Spleen (tissue), 13 donors: ENCODE measurements at places on chromosomes 11 and 22.

- DNase-seq = no peak
These were observed 16.8 kb downstream of the PRR5L start for GRCh38 chr11:36312611-36313472.

DNA sequence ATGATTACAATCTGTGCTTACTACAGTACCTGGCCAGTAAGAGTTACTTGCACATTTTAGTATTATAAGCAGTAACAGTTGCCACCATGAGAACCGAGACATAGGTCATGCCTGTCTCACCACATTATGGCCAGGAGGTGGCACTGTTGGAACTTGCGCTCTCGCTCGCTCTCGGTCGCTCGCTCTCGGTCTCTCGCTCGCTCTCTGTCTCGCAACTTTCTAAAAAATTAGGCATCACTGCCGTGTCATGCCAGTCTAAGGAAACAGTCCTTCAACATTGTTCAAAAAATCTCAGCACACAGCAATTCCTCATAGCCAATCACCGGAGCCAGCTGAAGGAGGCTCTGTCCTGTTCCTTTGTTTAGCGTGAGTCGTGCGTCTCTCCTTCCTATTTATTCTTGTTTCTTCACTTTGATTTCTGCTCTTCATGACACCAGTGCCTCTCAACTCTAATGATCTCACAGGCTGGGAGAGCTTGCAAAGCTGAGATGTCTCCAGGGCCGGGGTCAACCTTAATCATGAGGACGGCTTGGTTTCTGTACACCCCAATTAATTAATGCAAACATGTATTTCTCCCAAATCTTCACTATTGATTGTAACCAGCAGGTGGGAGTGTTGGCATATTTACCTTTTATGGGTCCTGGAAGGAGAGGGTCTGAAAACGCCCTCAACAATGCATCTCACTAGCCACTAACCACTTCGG lies 6.3 kb upstream of the ADAMTS8 start:
- DNase-seq = peak; percentile 87

GRCh38 chr11:65861533-65862183 lies 1.4 kb downstream of the MUS81 start:
- peak; percentile 80 for DNase-seq

- DNase-seq = no peak
These were observed 308.3 kb upstream of the NCAM1 start for GRCh38 chr11:112652786-112653390.

DNA sequence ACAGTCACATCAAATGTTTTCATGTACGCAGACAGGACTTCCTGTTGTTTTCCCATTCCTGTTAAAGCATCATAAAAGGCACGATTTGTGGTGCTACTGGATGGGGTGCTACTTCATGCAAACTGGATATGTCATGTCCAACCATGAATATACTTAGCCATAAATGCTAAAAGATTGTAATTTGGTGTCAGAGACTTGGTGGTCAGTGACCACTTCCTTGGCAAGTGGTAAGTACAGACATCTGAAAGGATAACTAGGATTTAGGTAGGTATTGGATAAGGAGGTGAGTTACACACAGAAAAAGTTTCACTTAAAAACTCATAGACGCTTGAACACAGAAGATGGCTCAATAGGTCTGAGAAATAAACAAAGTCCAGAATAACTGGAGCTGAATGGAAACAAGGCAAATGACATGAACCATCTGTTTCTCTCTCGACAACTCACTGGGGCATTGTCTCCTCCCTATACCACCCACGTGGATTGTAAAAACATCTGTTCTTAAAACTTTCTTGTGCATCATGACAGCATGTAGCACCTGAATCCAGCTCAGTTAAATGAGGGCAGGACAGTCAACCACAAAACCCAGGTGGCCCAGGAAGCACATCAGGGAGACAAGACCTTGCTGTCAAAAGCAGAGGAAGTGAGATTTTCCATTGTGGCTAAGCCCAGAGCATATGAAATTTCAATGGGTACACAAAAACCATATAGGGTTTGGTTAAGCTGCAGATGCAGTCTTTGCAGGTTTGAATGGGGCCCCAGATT lies 22.1 kb upstream of the IGLL5 start:
- no peak for DNase-seq

DNA sequence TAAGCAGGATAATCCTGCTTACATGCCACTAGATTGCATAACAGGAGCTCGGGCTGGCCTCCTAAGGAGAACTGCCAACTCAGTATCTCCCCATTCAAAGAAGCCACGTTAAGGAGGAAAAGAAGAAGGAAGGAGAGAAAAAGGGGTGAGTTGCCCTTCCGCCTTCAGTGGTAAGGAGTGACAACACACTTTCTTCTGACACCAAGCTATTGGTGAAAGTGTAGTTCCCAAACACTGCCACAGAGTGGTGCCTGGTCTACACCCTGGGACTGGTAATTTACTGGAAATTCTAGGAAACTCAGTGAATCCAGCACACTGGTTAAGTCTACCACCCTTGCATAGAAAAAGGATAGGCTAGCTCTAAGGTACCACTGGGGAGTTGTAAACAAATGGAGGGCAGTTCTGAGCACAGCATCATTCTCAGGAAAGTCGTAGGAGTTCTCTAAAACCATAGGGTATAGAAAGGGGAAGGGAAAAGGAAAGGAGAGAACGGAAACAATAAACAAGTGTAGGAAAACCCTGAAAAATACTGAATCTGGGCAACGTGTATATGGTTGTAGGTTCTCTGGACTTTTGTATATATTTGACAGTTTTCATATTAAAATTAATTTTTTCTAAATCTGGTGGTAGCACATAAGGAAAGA lies 58.2 kb downstream of the RRAS2 start:
- no peak for DNase-seq

GRCh38 chr11:9302448-9302847 lies 11.9 kb downstream of the TMEM41B start:
- DNase-seq = no peak

DNA sequence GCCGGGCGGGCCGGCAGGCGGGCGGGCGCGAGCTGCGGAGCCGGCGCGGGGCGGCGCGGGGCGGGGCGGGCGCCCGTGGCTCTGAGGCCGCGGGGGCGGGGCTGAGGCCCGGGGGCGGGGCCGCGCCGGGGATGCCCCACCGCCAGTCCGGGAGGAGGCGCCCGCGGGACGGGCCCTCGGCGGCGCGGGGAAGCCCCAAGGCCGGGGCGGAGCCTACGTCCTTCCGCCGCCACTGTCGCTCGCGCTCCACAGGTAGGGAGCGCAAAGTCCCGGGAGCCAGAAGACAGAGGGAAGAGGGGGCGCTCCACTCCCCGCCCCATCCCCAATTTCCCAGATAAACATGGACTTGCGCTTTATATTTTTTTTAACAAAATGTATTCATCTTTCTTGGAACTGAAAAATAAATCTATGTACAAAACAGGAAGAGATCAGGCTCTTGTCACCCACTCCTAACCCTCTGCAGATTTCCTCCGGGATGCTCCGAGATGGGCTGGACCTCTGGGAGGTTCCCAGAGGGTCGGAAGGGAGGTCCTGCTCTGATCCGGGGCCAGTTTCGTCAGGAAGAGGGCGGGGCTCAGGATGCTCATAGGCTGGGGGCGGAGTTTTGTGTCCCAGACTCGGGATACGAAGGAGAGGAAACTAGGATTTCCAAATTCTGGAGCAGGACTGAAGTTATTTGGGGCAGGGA lies at the start of gene MAP4K2:
TSS of gene MAP4K2 (minus strand) at position 57 of the 688 bp plus-strand sequence. CDS start 65 bp downstream, outside the sequence.
- DNase-seq = peak; percentile 98

- DNase-seq = no peak
These were observed 225.7 kb downstream of the CTTN start for GRCh38 chr11:70623906-70624597.

DNA sequence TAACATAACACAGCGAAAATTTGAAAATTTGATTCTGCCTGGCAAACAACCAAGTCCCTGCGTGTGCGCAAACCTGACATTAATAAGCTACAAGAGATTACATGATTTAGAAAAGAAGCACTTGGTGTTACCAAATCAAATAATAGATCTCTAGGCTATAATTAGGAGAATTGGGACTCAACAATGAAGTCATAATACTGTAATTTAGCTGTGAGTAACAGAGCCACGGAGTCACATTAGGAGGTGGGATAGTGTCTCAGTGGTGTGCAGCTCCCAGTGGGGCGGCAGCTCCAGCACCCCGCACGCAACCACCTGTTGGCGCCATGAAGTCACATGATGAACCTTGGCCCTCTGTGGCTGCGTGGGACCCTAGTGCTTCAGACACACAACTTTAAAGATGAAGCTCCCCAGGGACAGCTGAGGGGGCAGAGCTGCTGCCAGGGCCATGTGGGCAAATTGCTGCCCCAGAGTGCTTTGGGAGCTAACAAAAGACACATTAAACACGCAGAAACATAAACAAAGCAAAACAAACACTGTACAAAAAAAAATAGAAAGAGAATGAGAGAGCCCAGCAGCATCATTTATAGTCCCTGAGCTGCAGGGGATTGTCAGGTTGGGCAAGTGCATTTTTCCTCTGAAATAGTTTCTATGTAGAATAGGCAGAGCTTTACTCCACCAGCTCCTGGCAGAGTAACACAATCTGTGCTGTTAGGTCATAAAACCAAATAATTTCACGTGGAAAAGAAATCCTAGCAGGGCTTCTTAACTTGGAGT lies 605.6 kb downstream of the SOX6 start:
- DNase-seq = no peak

DNA sequence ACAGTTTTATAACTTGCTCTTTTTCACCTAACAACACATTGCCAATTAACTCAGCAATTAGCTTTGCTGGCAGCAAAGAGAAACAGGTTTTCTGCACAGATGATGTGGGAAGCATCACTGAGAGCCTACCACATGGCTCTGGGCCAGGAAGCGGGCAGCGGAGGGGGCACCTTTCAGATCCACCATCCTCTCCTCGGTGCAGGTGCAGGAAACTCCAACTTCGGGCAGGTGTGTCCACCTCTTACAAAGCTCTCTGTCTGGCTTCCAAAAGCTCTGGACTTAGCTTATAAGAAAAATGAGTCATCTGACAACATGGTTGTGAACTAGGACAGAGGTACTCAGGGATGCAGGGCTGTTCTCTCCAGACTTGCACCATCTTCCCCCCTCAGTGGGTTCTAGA lies 77.0 kb downstream of the RPS6KA4 start:
- DNase-seq = no peak

GRCh38 chr11:130269326-130269943 lies 45.3 kb downstream of the ZBTB44 start:
- no peak for DNase-seq

GRCh38 chr11:68734111-68734510 lies 17.2 kb downstream of the TESMIN start:
- DNase-seq = no peak

DNA sequence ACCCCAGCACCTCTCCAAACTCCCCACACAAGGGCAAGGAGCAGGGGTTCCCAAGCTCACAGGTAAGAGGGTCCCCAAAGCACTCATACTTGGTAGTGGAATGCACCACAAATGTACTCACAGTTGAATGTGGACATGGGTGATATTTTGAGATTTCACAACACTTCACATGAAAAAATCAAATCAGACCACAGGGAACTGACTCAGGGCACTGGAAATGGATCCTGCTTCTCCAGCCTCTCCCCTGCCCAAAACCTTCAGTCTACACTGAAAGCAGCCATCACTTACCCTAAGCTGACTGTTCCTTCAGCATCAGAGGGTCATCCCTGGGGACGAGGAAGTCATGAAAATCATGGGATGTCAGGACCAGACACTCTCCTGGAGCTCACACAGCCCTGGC lies 40.2 kb downstream of the SCGB1A1 start:
- DNase-seq = no peak

GRCh38 chr11:119739021-119739703 lies 10.2 kb upstream of the NECTIN1 start:
- no peak for DNase-seq

DNA sequence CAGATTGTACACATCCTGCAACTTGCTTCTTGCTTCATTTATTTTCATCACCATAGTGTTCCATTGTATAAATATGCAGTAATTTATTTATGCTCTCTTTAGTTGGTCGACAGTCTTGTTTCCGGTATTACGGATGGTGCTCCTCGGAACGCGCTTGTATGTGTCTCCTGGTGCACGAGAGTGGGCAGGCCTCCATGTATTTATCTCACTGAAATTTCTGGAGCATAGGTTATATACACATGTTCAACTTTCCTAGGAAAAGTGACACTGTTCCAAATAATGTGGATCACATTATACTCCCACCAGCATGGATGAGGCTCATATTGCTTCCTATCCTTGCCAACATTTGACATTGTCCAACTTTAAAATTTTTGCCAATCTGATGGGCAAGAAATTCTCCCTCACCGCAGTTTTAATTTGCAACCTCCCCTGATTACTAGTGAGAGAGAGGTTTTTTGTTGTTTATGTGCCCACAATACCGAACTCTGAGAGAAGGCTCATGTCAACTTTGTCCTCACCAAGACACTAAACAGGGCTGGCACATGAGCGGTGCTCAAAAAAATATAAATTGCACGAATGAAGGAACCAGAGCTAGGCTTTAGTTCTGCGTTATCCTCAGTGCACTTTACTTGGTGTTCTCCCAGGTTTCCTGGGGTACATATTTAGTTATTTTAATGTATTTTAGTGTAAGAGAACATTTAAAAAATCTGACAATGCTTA lies 3.8 kb downstream of the CSNK2A3 start:
- DNase-seq = no peak

- DNase-seq = no peak
These were observed 2.2 kb upstream of the KMT2A start for GRCh38 chr11:118434123-118434552.

GRCh38 chr22:17846326-17846992 lies 72.2 kb upstream of the BID start:
- DNase-seq = no peak

DNA sequence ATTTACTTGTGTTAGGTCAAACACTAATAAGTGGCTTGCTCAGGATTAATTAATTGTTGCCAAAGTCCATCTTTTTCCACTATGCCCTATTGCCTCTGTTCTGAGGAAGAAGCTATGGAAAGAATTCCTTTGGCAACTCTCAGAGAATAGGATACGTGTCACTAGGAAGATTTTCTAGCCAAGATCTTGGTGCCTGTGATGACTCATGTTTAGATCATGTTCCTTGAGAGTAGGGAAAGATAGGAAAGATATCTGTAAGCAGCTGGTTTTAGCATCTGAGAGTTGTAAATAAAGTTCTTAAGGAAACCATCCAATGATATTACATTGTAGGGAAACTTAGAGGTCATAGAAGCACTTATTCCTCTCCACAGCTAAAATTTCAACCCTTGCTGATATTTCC lies 15.7 kb downstream of the SLN start:
- DNase-seq = no peak

- no peak for DNase-seq
These were observed 13.5 kb upstream of the CASTOR1 start for GRCh38 chr22:30302810-30303138.

GRCh38 chr22:12601870-12602779 lies 2925.9 kb upstream of the OR11H1 start:
- peak; percentile 78 for DNase-seq

DNA sequence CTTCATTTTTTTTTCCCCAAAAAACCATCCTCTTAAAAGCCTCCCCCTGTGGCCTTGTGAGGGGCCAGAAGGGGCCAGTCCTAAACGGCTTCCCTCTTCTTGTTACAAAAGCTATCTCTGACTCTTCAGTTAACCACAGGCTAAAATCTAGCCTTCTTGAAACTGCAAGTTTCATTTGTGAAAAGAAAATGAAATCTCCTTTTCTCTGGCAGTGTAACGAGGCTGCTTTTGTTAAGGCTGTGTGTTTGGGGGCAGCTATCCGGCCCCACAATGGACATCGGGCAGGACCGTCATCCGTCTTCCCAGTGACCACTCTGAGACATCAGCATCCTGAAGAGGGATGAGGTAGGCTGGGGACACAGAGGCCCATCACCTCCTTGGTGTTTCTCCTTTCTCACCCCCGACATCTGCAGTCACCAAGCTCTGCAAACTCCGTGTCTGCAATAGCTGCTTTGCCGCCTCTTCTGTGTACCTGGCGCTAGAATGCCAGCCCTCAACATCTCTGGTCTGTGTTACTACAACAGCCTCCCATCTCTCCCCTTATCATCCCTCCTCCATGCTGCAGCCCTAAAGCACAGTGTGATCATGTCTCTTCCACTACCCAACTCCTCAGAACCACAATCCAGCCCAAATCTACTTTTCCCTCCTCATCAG lies 94.0 kb downstream of the RCN1 start:
- DNase-seq = no peak
